ENCODE measurements at places on chromosomes 7 and 10.

DNA sequence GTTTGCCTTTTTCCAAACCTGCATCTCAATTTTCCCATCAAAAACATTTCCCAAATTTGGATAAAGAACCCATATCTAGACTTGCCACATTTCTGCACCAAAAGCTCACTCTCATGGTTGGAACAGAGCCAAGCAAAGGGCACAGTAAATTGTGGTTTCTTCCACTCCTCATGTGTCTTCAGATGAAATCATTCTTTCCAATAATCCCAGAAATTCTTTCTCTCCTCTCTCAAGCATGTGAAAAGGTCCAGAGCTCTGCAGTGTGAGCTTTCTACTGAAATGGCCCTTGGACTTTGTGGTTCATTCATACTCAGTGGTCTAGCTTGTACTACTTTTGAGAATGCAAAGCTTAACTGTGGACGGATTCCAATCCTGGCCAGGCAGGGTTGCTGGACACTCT is 19.8 kb downstream of the PRSS2 start:
- peak; percentile 22 for DNase-seq

DNA sequence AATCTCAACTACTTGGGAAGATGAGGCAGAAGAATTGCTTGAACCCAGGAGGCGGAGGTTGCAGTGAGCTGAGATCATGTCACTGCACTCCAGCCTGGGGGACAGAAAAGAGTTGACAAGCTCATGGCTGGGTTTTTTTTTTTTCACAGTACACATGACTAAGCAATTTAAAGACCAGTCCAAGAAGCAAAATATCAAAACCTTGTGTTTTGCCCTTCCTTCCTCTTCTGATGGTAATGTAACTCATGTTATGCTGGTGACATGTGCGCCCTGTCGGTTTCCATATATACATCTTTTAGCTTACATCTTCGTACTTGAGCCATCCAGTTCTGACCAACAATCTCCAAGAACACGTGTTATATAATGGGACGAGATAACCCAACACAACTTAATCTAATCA is 237.7 kb upstream of the PLXDC2 start:
- DNase-seq = no peak

DNA sequence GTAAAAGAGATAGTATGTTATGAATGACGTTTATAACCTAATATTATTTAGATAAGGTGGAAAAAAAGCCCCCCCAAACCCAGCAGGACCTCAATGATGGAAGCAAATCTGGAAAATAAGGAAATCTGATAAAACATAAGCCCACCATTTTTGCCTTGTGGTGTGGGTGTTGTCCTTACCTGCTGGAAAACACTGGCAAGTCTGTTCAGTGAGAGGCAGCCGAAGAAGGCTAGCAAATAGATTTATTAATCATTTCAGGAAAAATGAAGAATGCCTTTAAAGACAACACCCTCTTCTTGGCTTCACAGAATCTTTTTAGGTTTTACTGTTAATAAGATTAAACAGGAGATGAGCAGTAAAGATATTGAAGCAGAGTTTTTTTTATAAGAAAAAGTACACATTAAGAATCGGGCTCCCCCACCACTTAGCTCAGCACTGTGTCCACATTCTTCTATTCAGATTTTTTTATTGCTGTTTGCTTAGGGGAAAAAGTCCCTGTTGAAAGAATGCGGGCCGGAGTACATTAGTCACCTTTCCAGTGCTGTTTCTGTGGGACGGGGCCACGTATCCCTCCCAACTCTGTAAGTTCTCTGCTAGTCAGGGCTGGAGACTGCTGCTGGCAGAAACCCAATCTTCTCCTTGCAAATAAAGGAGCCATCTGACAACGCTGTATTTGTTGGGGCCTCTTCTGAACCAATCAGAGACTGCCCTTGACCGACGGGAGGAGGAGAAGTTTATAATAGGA is 104.1 kb downstream of the EVX1 start:
- no peak for DNase-seq

GRCh38 chr10:95247200-95247880 is 43.5 kb downstream of the PDLIM1 start:
- no peak for DNase-seq

DNA sequence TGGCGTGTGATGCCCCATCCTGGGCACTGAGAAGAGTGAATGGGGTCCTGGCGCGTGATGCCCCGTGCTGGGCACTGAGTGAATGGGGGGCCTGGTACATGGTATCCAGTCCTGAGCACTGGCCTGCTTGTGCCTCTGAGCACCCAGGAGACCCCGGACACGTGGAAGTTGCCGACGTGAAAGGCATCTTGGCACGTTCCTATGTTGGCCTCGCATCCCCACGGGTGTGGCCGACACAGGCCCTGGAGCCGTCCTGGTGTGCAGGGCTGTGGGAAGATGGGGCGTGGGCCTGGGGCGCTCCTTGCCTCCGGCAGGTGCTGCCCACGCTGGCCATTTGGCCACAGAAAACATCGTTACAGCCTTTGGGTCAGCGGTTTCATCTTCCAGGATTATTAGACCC is 35.5 kb downstream of the CFAP46 start:
- DNase-seq = no peak

All from DND-41 (cell line).